Left lung (tissue), 14 donors: ENCODE measurements at places on chromosomes 5 and 9. TPM values are rescaled to one million over a fixed set of nuclear protein-coding genes. Genes with fewer than 3 reads are reported as not detected.

DNA sequence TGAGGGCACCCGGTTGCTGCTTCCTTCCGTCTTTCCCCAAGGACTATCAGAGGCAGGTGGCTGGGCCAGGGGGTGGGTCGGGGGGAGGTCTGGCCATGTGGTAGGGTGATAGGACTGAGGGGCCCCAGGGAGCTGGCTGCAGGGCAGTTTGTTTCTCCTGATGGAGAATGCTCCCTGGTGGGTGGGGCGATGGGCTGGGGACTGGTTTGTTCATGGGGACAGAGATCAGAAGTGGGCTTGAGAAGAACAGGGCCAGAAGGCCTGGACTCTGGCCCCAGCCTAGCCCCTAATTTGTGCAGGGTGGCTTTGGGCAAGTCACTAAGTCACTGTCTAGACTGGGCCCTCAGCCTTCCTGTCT is 117.4 kb downstream of the RGS3 start:
- H3K36me3 ChIP-seq = peaks cover 32% of the 10 kb centered on the region
- DNase-seq = no peak
- peaks cover 41% of the 10 kb centered on the region for H3K4me1 ChIP-seq
- no peaks in the 10 kb centered on the region for H3K27me3 ChIP-seq
- H3K27ac ChIP-seq = peak overlapping the region; percentile 88

The GRIN1 gene
- 0.55 TPM for total RNA-seq

The FANCG gene
- total RNA-seq = 28.3 TPM

GRCh38 chr5:63916786-63917185 is 45.5 kb downstream of the HTR1A start:
- H3K36me3 ChIP-seq = no peaks in the 10 kb centered on the region
- H3K27me3 ChIP-seq = no peaks in the 10 kb centered on the region
- H3K27ac ChIP-seq = no peak overlapping the region
- H3K4me3 ChIP-seq = no peak overlapping the region

GRCh38 chr9:132181796-132182313 is 20.0 kb downstream of the NTNG2 start:
- peaks cover 5% of the 10 kb centered on the region for H3K27me3 ChIP-seq
- no peaks in the 10 kb centered on the region for H3K4me1 ChIP-seq
- no peak overlapping the region for H3K27ac ChIP-seq

GRCh38 chr9:130453487-130453886 is 8.7 kb downstream of the ASS1 start:
- H3K4me1 ChIP-seq = peaks cover 12% of the 10 kb centered on the region
- H3K36me3 ChIP-seq = no peaks in the 10 kb centered on the region
- no peak overlapping the region for H3K27ac ChIP-seq
- no peak overlapping the region for H3K4me3 ChIP-seq
- DNase-seq = no peak

The MCIDAS gene
- not detected for total RNA-seq

DNA sequence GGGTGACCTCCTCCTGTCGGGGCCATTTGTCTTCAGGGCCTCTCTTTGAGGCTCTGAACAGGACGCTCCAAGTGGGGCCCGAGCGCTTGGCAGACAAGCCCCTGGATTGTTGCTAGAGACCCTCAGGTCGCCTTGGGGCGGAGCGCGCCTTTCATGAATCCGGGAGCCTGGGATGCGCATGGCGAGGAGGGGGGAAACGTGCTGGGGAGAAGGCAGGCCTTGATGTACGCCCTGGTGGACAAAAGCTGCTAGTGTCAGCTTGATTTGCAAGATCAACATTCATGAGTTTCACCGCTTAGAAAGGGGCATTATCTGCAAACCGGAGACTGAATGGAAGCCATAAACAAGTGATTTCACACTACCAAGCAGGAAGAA is 226.3 kb downstream of the SMARCA2 start:
- H3K4me3 ChIP-seq = peak overlapping the region; percentile 50
- H3K27ac ChIP-seq = peak overlapping the region; percentile 78
- H3K27me3 ChIP-seq = no peaks in the 10 kb centered on the region
- H3K36me3 ChIP-seq = no peaks in the 10 kb centered on the region

The GABRB2 gene
- total RNA-seq = 0.50 TPM

DNA sequence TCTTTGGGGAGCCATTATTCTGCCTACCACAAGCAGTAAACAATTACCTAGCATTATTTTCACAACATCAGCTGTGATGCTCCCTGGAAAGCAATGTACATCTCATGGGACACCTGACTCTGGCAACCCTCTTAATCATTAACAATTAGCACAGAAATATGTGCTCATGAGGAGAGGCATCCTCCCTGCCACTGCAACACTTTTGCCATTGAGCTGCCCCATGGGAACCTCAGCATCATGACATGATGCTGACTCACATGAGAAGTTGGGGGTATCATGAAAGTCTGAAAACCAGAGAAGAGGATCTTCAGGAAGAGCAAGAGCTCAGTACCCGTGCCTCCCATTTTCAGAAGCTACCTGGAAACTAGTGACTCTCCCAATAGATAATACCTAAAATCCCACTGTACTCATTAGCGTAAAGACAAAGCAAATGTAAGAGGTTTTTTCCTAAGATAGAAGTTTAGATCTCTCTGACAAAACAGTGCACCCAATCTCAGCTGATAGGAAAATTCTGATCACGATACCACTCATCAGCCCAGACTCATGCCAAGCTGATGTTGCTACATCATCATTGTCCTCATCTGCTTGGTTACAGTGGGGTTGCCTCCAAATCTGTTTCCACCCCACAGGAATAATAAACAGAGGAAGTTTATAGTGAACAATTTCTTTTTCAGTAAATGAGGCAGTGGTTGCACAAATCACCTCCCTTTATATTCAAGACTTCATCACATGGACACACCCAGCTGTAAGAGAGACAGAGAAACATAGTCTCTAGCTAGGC is 244.5 kb downstream of the NR2F1-AS1 start:
- H3K36me3 ChIP-seq = no peaks in the 10 kb centered on the region
- H3K4me3 ChIP-seq = no peak overlapping the region
- no peaks in the 10 kb centered on the region for H3K4me1 ChIP-seq
- no peaks in the 10 kb centered on the region for H3K27me3 ChIP-seq
- no peak overlapping the region for H3K27ac ChIP-seq

DNA sequence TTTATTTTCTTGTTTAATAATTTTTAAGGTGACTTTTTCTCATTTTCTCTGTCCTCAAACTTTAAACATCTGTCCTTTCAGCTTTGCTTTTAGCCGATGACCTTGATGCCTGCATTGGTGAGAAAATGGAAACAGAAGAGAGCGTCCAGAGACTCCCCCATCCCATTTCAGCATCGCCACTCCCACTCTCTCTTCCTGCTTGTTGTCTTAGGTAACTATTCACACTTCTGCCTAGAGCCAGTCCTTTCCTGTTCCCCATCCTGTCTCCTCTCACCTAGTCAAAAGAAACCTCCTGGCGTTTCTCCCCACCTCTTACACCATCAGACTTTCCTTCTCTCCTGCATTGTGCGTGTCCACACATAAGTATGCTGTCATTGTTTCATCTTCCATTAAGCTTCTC is 124.6 kb downstream of the MAST4 start:
- no peak for DNase-seq
- H3K36me3 ChIP-seq = no peaks in the 10 kb centered on the region
- no peak overlapping the region for H3K4me3 ChIP-seq
- no peak overlapping the region for H3K27ac ChIP-seq

GRCh38 chr9:93137362-93137761 is 3.3 kb upstream of the NINJ1 start:
- no peak for DNase-seq
- no peaks in the 10 kb centered on the region for H3K27me3 ChIP-seq
- no peaks in the 10 kb centered on the region for H3K36me3 ChIP-seq
- no peak overlapping the region for H3K27ac ChIP-seq

DNA sequence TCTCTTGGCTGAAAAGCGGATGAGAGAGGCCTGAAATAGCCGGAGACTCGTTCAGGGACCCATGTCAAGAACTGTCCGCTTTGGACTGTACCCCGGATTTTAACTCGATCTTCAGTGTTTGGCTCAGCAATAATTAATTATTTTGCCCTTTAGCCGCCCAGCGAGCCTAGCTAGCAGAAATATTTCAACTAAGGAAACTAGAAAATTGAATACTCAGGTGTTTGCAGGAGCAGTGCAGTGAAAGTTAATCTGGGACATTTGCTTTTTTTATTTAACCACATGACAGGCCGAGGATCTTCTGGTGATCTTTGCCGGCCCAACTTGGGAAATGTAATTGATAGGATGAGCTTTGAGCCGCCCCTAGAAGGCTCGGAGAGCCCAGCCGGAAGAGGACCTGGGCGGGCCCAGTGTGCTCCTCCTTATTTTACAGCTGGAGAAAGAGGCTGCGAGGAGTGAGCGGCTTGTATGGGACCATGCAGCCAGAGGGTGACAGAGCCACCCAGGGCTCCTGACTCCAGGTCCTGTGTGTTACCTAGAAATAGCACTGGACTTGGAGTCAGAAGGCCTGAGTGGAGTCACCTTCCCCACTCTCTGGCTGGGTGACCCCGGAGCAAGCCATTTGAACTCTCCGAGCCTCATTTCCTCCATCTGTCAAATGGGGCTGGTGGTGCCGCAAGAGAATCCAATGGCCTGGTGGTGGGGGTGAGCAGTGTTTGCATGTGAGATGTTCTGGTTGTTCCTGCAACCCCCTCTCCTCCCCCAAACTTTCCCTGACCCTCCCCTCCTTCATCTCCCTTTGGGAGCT is 2.4 kb downstream of the PPARGC1B start:
- DNase-seq = no peak
- no peaks in the 10 kb centered on the region for H3K27me3 ChIP-seq
- H3K4me1 ChIP-seq = peaks cover 33% of the 10 kb centered on the region
- no peaks in the 10 kb centered on the region for H3K36me3 ChIP-seq

The SLC45A2 gene
- not detected for total RNA-seq

DNA sequence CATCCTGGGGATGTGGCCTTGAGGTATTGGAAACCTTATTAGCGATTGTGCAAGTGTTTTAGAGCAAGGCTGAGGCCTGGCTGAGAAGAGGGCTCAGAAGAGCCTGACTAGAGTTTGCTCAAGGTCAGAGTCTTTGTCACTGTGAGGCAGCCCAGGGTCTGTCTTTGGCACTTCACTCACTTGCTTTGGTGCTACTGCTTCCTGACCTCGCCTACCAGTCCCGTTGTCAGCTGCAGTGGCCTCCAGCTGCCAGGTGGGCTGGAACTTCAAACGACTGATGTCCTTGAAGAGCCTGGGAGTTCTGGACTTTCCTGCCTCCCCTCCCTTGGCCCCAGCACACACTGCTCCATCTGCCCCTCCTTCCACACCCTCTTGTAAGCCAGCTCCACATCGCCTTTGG is 228.0 kb downstream of the SNX18 start:
- H3K4me1 ChIP-seq = peaks cover 16% of the 10 kb centered on the region
- H3K4me3 ChIP-seq = no peak overlapping the region
- H3K36me3 ChIP-seq = no peaks in the 10 kb centered on the region
- DNase-seq = no peak

DNA sequence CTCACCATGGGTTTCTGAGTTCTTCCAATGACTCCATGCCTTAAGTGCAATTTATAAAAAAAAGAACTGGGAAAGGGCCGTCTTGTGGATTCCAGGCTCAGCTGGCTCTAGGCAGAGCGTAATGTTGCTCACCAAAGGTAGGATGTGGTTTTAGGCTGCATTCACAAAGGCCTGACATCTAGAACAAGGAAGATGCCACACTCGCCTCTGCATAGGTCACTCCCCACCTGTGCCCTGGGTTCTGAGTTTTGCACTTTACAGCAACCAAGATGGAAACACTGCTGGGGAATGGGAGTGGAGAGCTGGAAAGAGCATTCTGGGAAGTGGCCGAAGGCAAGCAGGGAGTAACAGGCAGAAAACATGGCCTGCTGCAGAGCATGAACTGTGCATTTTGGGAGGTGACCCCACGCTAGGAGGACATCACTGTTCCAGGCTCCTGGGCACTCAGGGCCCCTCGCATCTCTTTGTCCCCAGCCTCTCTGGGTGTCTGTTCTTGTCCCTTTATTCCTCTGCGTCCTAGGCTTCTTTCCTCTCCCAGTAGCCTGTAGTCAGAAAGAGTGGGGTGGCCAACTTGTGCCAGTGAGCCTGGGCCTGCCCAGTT is 12.3 kb downstream of the FCN2 start:
- no peaks in the 10 kb centered on the region for H3K36me3 ChIP-seq
- no peak overlapping the region for H3K27ac ChIP-seq
- no peak for DNase-seq
- peaks cover 10% of the 10 kb centered on the region for H3K4me1 ChIP-seq
- no peaks in the 10 kb centered on the region for H3K27me3 ChIP-seq

The CORO2A gene
- 14.9 TPM for total RNA-seq

- peaks cover 3% of the 10 kb centered on the region for H3K36me3 ChIP-seq
- no peak for DNase-seq
- peaks cover 73% of the 10 kb centered on the region for H3K4me1 ChIP-seq
Observed at GRCh38 chr5:7878381-7878873, 9.5 kb downstream of the MTRR start.

The CDH18 gene
- total RNA-seq = not detected
